Putamen (tissue), 1 donor: ENCODE measurements at places on chromosomes 3 and 15.

DNA sequence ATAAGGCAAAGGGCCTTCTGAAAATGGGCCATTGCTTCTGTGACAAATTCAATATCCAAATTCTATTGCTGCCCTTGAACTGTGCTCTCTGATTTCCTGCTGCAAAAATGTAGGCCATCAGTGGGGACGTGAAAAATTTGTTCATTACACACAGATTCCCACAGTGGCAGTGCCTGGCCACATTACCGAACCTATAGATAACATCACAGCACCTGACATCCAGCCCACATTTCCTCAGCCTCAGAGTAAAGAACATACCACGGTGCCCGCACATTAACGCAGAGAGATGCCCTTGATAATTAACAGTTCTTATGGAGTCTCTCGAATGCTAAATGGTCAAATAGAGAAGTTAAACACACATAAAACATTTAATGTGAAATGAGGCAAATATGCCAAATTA is 931.6 kb upstream of the CFAP20DC start:
- no peak for DNase-seq

- DNase-seq, result peak; percentile 71
These were observed 951 bp downstream of the GPR62 start for GRCh38 chr3:51955893-51956770.

- no peak for DNase-seq
These were observed 1.3 kb upstream of the MESD start for GRCh38 chr15:80990955-80991354.

DNA sequence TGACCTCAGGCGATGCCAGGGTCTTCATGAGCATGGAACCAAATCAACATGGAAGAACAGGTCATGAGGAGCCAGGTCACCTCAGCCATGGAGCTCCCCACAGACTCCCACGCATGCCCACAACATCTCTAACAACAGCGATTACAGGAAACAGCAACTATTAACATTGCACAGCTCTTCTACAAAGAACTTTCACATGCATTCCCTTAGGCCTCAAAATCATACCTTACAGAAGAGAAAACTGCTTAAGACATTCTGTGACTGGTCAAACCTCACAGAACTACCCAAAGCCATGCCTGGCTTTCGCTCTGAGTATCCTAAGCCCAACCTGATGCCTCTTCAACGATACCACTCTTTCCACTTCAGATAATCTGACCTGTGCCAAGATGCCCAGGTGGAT is 117.8 kb downstream of the OXNAD1 start:
- no peak for DNase-seq

GRCh38 chr3:177804646-177805045 is 607.4 kb upstream of the TBL1XR1 start:
- DNase-seq, result no peak

- peak; percentile 50 for DNase-seq
These were observed 24.3 kb downstream of the NXPE3 start for GRCh38 chr3:101803173-101803782.

DNA sequence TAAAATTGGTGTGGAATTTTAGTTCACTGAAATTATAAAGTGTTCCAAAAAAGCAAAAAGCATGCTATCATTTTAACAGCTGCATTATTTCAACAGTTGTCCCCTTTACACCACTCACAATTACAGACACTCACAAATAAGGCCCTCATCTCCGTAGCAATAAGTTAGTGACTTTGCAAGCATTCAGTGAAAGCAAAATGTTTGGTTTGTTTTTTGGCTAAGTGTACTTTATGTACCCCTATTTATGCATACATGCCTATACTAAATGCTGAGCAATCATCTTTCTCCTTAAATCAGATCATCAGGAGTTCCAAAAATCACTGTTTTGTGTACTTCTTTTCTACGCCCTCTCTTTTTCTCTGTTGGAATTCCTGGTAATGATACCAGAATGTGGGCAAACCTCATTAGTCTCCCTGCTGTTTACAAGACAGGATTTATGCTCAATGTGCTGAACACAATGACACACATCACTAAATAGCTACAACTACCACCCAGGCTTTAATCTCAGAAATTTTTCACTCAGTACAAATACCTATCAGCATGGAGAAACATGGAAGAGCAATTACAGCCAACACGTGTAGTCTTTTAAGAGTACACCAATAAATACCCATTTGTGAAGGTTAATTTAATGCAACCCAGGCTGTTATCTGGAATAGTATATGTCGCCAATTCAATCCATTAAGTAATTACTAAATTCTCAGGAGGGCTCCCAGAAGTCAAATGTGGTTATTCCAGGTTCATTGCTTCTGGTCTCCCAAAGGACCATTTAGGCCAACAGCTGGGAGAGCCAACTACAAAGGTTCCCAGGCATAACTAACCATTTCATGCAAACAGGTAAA is 12.0 kb downstream of the ALDH1A2 start:
- DNase-seq, result no peak

- no peak for DNase-seq
These were observed 21.4 kb upstream of the LIPC start for GRCh38 chr15:58410353-58410752.

DNA sequence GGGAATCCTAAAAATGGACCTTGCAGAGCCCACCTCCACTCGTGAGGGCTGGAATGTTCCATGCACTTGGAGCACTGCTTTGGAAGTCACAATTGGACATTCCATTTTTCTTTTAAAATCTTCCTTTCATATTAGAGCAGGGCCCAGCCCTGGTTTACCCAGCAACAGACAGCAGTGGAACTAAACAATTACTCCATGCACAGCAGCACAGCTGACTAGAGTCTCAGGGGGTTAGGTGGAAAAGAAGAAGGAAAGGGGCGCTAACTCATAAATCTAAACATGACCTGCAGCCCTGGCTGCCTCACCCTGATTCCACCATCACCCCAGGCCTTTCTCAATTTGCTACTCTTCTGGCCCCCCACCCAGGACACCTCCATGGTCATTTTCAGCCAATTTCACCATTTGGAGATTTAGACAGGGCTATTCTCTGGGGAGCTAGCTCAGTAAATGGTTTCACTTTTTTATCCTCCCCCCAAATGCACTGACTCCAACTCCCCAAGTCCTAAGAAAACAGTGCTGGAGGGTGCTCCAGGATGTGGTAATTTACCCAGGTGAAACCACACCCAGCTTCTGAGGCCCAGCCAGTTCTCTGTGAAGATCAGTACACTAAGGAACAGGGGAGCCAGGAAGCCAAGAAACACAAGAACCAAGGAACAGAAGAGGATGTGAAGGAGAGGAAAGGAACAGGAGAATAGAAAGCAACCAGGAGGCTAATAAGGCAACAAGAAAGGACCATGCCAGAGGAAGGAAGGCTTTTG is 1.6 kb upstream of the LRRC31 start:
- DNase-seq, result no peak

- no peak for DNase-seq
These were observed 30.6 kb upstream of the SLC6A6 start for GRCh38 chr3:14371573-14372474.

DNA sequence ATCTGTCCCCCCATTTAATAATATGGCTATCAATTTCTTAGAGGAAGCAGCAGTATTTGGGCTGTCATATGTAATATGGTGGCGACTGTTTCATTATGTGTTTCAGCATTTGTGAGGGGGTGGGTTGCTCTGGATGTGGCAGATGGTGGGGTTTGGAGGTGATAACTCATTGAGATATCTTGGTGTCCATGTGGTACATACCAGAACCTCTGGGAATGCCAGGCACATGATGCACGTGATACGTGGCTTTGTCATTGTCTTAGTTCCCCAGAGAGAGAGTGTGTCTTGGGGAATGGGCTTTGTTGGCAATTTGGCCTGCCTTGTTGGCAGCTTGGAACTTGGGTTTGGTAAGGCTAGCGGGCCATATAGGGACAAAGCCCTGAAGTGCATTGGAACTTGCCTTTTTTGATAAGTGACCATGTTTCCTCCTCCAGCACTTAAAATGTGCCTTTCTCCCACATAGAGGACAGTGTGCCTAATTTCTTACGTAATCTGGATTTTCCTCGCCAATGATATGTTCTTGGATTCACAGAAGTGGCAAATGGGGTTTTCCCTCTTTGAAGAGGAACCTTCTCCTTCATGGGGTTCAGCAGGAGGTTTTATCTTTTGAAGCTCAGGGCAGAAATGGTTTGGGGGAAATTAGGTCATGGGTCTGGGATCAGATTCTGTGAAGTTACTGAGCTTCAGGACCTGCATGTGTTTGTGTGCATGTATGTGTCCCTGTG is 79.5 kb downstream of the DNASE1L3 start:
- no peak for DNase-seq

GRCh38 chr3:61983479-61983878 is 389.9 kb downstream of the FEZF2 start:
- no peak for DNase-seq

GRCh38 chr3:171186383-171186782 is 159.9 kb upstream of the SLC2A2 start:
- DNase-seq, result no peak

DNA sequence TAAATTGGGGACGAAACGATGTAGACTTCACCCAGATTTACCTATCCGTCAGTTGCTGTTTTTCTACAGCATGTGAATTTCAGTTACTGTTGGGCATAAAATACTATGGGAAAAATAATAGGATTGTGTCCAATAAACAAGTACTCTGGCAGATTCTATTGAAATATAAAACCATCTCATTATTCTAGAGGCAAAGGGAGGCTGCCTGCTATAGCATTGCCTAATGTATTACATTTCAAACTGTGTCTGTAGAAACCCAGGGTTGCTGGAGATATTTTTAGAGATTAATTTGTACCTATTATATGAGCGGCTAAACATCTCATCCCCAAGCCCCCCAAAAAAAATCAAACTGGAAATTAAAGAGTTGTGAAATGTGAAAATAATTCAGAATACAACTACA is 159.6 kb upstream of the IL12A start:
- no peak for DNase-seq

DNA sequence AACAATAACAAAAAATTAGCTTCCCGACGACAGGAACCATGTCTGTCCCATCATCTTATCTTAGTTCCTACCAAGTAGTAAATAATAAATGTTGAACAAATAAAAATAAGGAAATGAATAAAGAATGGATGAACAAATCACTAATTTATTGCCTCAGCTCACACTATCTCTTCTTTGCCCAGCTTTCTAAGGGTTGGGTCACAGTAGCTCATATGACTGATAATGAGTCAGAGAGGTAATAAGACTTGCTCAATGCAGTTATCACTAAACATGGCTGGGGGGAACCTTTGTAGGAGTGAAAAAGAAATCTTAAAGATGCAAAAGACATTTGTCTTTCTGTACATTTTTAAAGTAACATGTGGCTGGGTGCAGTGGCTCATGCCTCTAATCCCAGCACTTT is 182.2 kb downstream of the WDR76 start:
- no peak for DNase-seq

- no peak for DNase-seq
These were observed 97.6 kb downstream of the SAMMSON start for GRCh38 chr3:70097084-70097483.

DNA sequence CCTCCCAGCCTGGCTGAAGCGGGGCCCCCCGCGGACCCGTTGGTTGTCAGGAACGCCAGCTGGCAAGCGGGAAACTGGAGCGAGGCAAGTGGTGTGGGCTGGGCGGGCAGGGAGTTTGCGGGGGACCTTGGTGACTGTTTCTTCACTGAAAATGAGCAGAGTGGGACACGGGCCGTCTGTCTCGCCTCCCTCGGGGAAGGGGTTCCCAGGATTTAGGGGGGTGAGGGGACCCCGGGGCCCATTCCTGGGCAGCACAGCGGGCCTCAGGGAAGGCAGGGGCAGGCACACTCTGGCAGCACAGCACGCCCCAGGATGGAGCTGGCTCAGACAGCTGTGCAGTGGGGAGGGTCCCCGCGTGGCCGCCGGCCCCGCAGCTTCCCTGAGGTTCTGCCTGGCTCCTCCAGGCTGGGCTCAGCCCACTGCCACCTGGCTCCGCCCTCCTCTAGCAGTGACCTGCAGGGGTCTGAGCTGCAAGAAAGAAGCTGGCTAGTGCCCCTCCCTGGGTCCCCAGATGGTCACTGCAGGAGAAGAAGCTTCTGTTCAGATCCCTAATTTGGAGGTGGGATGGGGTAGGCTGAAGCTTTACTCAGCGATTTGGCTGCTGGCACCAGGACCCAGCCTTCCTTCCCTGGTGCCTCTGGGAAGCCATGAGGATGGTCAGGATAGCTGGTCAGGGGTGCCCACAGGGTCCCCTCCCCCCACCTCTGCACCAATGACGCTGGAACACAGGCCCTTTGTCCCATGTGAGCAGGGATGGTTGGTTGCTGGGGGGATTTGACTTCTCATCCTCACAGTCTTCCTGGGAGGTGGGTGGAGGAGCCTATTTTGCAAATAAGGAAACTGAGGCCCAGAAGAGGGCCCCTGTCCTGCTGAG is 90.4 kb downstream of the TBC1D2B start:
- DNase-seq, result no peak

DNA sequence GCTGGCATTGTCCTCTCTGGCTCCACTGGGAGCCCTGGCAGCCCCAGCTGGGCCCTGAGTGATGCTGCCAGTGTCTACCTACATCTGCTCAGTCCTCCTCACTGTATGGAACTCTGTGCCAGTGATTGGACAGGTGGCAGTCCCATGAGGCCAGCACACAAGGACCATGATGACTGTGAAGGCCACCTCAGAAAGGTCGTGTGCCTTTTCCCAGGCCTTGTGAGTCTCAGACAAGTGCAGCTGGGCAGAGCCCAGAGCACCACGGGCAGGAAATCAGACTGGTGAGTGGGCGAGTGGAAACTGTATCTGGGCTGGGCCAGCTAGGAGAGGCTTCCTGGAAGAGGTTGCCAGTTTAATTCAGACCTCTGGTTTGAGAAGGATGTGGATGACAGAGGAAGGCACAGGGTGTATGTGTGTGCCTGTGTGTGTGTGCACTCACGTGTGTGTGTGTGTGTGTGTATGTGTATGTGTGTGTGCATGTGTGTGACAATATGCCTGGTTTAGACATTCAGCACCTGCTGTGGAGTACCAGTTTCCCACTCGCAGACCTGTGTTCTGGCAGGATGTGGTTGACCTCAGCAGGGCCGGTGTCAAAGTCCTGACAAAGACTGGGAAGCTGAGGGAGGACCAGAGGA is 7.0 kb downstream of the MAPKAPK3 start:
- no peak for DNase-seq

DNA sequence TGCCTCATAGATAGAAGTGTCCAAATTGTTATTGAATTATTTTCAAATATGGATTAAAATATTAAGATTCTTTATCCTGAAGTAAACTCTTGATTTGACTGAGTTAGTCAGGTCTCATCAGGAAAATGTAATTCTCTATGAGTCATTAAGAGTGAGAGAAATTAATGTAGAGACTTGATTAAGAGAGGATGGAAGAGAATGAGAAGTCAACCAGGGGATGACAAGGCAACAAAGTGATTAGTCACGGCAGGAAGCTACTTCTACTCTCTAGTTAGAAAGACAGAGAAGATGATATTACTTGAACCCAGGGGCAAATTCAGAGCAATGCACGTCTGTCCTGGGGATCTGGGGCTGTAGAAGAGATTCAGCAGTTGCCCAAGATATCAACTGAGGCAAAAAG is 202.5 kb downstream of the LSAMP start:
- DNase-seq, result no peak
